ENCODE measurements at places on chromosomes 5 and 9.

GRCh38 chr5:136701191-136701590, 335.8 kb upstream of the TRPC7 start:
- no peak for DNase-seq

DNA sequence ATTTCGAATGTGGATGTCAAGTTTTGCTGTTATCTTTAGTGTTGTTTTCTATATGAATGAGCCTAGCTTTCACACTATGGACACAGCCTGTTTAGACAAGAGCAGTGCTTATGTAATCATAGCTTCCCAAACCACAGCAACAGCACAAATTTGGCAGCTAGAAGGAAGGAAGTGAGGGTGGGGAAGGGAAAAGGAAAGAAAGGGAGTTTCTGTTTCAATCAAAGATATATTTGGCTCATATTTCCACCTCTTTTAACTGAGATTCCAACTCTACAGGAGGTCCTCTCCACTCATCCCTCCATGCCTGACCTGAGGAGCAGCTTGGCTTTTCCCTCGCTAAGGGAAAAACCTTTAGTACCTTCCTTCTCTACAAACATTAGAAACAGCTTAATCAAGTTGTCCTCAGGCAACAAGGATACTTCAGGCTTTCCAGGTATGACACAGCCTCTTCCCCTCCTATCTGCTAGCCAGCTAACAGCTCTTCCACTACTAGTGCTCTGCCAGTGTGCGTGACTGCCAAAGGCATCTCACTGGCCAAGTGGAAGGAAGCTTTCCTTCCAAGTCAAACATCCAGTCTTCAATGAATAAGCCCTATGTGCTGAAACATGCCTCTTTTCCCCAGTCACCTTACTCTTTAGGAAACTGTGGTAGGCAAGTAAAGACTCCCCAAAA, 268.6 kb upstream of the PTGER4 start:
- no peak for DNase-seq

GRCh38 chr9:72557549-72557948, 36.1 kb downstream of the TMC1 start:
- no peak for DNase-seq

GRCh38 chr9:95551406-95551805, 34.6 kb upstream of the PTCH1 start:
- DNase-seq, result no peak

DNA sequence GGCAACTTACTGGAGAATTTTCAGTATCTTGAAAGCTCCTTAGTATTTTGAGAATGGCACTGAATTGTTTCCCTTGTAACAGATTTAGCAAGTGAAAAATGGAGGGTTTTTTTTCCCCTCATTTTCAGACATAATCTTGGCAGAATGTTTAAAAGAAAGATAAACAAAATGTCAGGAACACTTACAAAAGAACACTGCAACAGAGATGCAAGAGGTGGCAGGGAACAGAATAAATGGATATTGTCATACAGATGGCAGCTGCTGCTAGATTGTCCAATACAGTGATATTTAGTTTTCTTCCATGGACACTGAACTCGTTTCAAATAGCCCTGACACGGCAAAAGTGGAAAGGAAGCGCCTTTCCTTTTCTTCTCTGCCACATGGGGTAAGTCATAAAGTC, 76.9 kb upstream of the ZNF608 start:
- DNase-seq, result no peak

- no peak for DNase-seq
These were observed 74.7 kb downstream of the THBS4 start for GRCh38 chr5:80109646-80110478.

Measured in central memory CD8-positive, alpha-beta T cell (primary cell).